ENCODE measurements at places on chromosomes 1 and 21.

- DNase-seq = no peak
Measured at GRCh38 chr1:90800012-90800717, 83.1 kb upstream of the BARHL2 start.

DNA sequence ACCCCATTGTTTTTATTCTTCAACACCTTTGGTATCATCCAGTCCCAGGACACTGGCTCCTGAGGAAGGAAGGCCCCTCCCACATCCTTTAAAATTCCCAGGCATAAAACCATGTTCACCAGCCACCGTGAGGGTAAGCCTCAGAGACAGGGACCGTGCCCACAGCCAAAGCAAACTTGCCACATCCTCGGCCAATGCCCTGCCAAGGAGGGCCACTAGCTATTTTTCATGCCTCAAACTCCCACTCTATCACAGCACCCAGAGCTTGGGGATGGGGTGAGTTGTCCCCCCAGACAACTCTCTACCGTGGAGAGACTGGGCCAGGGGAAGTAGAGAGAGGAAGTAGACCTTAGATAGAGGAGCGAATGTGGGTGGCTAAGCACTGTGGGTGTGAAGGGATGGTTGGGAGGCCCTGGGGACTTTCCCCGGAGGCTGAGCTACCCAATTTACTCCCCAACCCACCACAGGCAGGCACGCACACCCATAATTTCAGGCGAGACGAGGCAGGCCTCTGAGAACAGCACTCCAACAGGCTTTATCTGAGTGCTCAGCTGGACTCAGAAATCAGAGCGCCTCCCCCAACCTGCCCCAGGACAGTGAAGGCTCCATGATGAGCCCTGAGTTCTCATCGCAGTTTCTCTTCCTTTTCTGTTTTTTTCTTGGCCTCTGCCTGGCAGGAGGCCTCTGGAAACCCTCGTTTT is 15.9 kb upstream of the BTG2 start:
- peak; percentile 71 for DNase-seq

DNA sequence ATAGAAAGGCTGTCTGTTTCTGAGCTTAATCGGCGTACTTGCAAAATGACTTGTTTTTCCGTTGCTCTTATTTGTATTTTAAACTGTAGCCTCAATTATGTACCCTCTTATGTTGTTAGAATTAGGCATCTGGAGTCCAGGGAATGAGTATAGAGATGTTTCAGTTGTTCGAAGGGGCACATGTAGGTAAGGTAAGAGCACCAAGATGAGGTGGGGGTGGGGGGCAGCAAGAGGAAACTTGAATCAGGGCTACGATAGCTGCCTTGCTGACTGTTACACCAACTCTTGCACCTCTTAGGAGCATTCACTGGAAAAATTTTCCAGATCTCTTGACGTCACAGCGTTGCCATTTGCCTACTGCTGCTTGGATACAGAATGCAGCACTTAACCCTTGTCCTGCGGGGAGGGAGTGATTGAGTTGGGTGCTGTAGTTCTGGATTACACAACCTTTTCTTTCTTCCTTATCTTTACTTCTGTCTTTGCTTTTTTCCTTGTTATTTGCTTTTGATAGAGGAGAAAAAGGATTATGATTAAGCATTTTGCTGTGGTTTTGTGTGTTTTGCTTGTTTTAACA is 3.2 kb downstream of the ATP1B1 start:
- DNase-seq = peak; percentile 88

GRCh38 chr1:59295618-59296017 is 1.3 kb upstream of the FGGY start:
- DNase-seq = no peak

- no peak for DNase-seq
Measured at GRCh38 chr1:57638239-57638638, 214.4 kb upstream of the DAB1 start.

DNA sequence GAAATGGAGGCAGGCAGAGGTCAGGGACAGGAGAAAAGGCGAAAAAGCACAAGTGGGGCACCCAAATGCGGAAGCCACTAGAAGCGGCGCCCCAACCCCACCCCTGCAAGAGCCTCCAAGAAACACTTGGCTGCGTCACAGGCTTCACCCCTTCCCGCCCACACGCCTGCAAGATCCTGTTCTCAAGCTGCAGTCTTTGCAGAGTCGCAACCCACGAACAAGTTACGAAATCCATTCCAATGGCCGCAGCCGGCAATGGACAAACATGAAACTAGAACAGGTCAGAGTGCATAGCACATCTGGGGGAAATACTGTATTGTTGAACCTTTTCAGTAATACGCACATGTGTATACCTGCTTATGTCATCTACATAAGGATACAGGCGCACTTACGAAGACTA is 103.6 kb downstream of the PSMG1 start:
- DNase-seq = no peak

DNA sequence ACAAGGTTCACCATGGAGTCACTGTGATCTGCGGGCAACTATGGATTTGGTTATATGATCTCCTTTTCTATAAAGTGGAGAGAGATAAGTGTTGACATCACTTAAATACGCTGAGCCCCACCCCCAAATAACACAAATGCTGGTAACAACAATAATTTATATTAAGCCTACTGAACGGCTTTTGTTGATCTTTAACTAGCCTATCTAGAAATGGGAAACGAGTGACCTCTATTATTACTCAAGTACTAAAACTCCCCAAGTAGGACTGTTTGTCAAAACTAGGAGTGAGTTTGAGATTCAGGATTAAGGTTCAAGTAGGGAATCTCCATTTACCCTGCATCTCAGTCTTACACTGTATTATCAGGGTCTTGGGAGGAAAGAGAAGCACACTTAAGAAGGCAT is 52.2 kb downstream of the MAP3K7CL start:
- no peak for DNase-seq

- DNase-seq = no peak
Measured at GRCh38 chr21:20949884-20950283, 48.3 kb upstream of the NCAM2 start.

- DNase-seq = peak; percentile 92
Measured at GRCh38 chr1:8027748-8028570, 1.9 kb upstream of the ERRFI1 start.

DNA sequence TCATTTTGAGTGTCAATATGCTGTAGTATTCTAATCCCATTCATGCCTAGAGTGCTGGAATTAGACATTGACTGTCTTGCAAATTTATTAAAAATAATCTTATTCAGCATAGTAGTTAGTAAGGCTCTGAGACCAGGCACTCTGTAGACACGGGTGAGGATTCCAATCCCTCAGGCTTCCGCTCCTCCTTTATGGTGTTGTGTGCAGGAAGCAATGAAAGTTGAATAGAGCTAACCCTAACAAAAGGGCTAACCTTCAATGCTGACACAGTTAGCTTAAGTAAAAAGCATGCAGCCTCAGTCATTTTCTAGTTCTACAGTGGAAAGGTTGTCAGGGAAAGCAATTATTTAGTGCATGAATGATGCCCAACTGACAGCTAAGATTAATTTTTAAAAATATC is 199.6 kb upstream of the SGIP1 start:
- DNase-seq = no peak
